ENCODE measurements at places on chromosomes 13 and 19. TPM values are rescaled to one million over a fixed set of nuclear protein-coding genes. Genes with fewer than 3 reads are reported as not detected.
A peak's percentile ranks its signal among the peaks of the same experiment; 100 is the strongest.

- H3K4me3 ChIP-seq = no peak overlapping the region
- H3K27me3 ChIP-seq = no peaks in the 10 kb centered on the region
- no peak for DNase-seq
- H3K36me3 ChIP-seq = no peaks in the 10 kb centered on the region
- no peak overlapping the region for H3K27ac ChIP-seq
Measured at GRCh38 chr13:29067306-29067945, 247.3 kb downstream of the MTUS2 start.

DNA sequence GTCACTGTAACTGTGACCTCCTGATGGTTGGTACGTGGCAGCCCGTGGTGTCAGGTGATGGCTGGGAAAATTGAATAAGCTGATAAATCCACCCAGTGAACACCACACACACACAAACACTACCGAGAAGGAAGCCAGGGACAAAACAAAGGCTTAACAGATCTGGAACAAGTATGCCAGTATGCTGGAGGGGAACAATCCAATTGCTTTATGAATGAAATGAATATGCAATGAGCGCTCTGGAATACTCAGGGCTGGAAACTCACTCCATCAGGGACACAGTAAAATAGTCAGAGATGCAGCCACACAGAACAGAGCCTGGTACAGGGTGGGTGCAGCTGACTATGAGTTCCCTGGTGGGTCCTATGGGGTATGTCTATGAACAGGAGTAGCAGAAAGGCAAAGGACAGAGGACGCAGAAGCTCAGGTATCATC lies 16.7 kb downstream of the TMTC4 start:
- H3K4me1 ChIP-seq = no peaks in the 10 kb centered on the region
- no peak overlapping the region for H3K4me3 ChIP-seq
- DNase-seq = no peak
- no peaks in the 10 kb centered on the region for H3K27me3 ChIP-seq

- H3K27ac ChIP-seq = peak overlapping the region; percentile 74
- H3K4me1 ChIP-seq = peaks cover 15% of the 10 kb centered on the region
- DNase-seq = no peak
Measured at GRCh38 chr19:57558525-57558924, 1.1 kb downstream of the ZNF550 start.

GRCh38 chr13:34943436-34944273 lies 1.6 kb downstream of the NBEA start:
- H3K27ac ChIP-seq = no peak overlapping the region
- no peak for DNase-seq
- H3K27me3 ChIP-seq = no peaks in the 10 kb centered on the region
- H3K4me3 ChIP-seq = peak overlapping the region; percentile 96
- H3K4me1 ChIP-seq = peaks cover 3% of the 10 kb centered on the region

DNA sequence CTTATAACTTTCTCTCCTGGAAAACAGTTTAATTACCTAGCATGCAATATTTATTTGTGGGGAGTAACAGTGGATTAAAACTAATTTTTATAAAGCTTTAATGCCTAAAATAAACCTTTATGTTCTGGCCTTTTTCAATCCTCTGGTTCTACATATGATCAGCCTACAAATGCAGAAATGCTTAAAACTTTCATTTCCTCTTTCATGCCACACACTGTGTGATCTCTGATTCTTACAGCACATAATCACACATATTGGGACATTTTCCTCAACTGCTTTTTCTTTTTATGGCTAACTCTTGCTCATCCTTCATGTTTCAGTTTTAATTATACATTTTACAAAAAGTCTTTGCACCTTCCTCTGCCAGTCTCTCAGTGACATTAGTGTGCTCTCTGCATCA lies 910.8 kb upstream of the SLITRK6 start:
- no peak for DNase-seq
- no peaks in the 10 kb centered on the region for H3K36me3 ChIP-seq
- no peaks in the 10 kb centered on the region for H3K4me1 ChIP-seq
- H3K4me3 ChIP-seq = no peak overlapping the region
- no peaks in the 10 kb centered on the region for H3K27me3 ChIP-seq

- H3K27ac ChIP-seq = no peak overlapping the region
- no peaks in the 10 kb centered on the region for H3K4me1 ChIP-seq
- H3K27me3 ChIP-seq = no peaks in the 10 kb centered on the region
- no peak overlapping the region for H3K4me3 ChIP-seq
Measured at GRCh38 chr19:13130886-13131490, 12.9 kb downstream of the NACC1 start.

DNA sequence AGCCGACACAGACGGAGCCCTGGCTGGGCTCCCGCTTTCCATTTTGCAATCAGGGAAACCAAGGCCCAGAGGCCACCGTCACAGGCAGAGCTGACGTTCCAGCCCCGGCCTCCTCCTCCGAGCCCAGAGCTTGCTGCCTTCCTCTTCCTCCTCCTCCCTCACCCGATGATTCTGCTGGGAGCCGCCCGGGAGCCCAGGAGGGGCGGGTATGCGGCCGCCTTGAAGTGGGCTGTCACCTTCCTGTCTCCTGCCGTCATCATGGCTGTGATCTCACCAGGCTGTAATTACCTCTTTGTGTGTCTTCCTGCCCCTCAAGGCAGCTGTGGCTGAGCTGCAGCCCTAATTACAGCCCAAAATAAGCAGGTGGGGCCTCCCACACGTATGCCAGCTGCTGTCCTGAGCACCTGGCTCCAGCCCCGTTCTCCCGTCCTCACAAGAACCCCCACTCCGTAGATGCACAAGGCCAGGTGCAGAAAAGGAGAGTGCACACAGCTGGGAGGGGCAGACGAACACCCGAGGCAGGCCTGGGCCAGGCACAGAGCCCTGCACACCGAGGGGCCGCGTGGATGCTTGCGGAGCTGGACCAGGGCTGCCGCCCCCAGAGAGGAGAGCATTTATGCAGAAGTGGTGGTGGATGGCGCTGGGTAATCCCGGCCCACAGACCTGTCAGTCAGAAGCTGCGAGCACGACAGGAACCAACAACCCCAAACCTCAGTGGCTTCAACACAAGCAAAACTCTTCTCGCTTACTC lies 4.0 kb downstream of the TPGS1 start:
- peaks cover 44% of the 10 kb centered on the region for H3K4me1 ChIP-seq
- no peaks in the 10 kb centered on the region for H3K36me3 ChIP-seq
- no peaks in the 10 kb centered on the region for H3K27me3 ChIP-seq
- H3K4me3 ChIP-seq = no peak overlapping the region
- peak overlapping the region; percentile 69 for H3K27ac ChIP-seq

- peaks cover 30% of the 10 kb centered on the region for H3K4me1 ChIP-seq
- H3K4me3 ChIP-seq = no peak overlapping the region
- H3K27me3 ChIP-seq = no peaks in the 10 kb centered on the region
- H3K36me3 ChIP-seq = no peaks in the 10 kb centered on the region
- H3K27ac ChIP-seq = no peak overlapping the region
Measured at GRCh38 chr19:13790354-13790753, 4.9 kb upstream of the ZSWIM4 start.

DNA sequence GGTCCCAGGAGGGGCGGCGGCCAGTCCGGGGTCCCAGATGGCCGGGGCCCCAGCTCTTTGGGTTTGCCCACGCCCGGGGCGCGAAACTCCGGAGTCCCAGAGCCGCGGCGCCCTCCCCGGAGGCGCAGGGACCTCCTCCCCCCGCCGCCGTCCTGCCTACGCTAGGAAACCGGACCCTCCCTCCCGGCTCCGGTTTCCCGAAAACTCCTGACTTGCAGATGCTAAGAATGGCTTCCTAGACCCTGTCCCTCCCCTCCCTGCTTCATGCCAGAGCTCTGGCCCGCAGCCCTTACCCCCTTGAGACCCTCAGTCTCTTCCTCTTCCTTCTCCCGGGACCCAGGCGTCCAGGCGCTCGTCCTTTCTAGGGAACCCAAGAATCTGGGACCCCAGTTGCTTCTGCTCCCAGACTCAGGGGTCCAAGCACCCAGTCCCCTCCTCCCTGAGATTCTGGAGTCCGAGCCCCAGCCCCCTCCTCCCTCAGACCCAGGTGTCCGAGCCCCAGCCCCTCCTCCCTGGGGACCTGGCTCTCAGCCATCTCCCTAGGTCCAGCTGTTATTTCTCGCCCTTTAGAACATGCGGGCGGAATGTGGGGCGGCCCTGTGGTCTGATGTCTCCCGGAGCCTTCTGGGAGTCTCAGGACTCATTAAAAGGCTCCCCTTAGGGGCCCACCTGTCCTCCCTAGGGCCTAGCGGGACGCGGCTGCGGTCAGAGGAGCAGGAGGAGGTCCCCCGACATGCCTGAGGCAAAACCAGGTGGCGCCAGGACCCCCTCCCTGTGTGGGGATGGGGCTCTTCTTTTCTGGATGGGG lies at the start of gene MYBPC2:
TSS of gene MYBPC2 (plus strand) at position 672 of the 808 bp plus-strand sequence. CDS start at position 734, 62 bp downstream.
- no peaks in the 10 kb centered on the region for H3K36me3 ChIP-seq
- no peak for DNase-seq
- peaks cover 23% of the 10 kb centered on the region for H3K4me1 ChIP-seq
- peaks cover 11% of the 10 kb centered on the region for H3K27me3 ChIP-seq
- H3K4me3 ChIP-seq = peak within 1 kb of the TSS; percentile 69

DNA sequence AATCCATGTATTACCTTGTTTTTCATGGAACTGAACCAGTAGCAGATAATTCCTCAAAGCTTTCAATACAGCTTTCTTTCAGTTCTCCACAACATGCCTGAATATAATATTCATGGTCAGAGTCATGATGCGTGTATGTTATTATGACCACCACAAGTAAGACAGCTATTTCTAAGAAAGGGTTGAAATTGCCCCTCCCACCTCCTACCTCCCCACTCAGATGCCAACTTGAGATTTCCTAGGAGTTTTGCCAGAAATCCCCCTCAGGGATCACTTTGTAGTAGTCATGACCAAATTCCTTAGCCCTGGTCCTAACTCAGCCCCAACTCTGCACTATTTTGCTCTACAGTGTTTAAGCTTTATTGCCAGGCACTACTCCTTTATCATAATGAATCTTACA lies 69.9 kb upstream of the RAP2A start:
- no peak overlapping the region for H3K27ac ChIP-seq
- peaks cover 68% of the 10 kb centered on the region for H3K36me3 ChIP-seq
- H3K27me3 ChIP-seq = no peaks in the 10 kb centered on the region
- no peak for DNase-seq

DNA sequence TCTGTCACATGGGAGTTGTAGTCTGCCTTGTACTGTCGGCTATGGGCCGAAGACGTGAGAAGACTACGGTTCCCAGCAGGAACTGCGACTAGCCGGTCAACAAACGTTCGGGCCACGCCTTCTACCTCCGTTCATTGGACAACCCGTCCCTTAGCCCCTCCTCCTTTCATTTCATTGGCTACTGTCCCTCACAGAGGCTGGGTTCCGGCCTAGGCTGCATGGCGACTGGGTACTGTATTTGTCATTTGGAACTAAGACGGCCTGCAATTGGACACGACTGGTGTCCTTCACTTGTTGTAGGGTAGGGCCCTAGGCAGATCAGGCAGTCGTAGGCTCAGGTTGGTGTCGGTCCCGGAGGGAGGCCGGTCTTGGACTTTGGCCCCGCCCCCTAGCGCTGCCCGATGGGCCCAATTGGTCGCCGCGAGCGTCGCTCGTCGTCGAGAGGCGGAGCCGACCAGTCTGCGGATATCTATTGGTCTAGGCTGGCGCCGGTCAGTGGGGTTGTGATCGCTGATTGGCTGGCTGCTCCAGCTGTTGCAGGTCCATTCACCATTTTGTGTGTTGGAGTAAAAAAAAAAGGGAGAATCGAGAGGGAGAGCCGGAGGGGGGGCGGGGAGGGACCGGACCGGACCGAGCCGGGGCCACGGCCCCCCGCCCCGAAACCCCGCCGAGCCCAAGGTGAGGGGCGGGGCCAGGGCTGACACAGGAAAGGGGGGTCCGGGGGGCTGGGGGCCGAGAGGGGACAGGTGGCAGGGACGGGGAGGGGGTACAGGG lies at the start of gene CIC:
TSS of gene CIC (plus strand) at position 549 of the 774 bp plus-strand sequence. CDS start 2,532 bp downstream, outside the sequence.
- peak; percentile 100 for DNase-seq
- H3K4me3 ChIP-seq = peak within 1 kb of the TSS; percentile 71
- H3K4me1 ChIP-seq = peaks cover 26% of the 10 kb centered on the region
- H3K27me3 ChIP-seq = no peaks in the 10 kb centered on the region

DNA sequence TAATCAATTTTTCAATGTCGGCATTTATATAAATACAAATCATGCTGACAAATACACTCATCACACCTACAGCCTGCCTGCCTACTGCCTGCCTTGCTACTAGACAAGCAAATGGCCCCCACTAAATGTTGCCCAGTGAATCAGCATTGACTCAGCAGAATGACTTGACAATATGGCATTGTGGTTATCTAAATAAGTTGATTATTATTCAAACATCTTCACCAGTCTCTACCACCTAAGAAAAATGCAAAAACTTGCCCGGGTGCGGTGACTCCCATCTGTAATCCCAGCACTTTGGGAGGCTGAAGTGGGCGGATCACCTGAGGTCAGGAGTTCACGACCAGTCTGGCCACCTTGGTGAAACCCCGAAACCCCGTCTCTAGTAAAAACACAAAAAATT lies 296.1 kb downstream of the PCDH9 start:
- no peaks in the 10 kb centered on the region for H3K4me1 ChIP-seq
- no peaks in the 10 kb centered on the region for H3K27me3 ChIP-seq
- DNase-seq = no peak
- H3K27ac ChIP-seq = no peak overlapping the region
- H3K4me3 ChIP-seq = no peak overlapping the region
- no peaks in the 10 kb centered on the region for H3K36me3 ChIP-seq

The KLK15 gene
- not detected for total RNA-seq

The HIPK4 gene
- not detected for total RNA-seq

The KIR2DL3 gene
- not detected for total RNA-seq

The SIRT6 gene
- total RNA-seq = 8.6 TPM

The ZSCAN4 gene
- total RNA-seq = not detected

The ZFR2 gene
- total RNA-seq = not detected
